ENCODE measurements at places on chromosomes 5 and 9.

DNA sequence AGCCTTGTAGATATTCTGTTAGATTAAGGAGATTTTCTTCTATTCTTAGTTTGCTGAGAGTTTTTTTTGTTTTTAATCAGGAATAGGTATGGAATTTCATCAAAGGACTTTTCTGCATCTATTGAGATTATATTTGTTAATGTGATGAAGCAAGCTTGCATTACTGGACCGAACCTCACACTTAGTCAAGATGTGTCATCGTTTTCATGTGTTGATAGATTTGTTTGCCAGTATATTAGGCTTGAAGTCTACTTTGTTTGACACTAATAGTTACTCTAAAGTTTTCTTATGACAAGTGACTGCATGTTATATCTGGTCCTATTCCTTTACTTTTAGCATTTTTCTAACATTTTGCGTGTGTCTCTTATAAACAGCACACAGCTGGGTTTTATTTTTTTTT is 12.4 kb upstream of the HACD4 start:
- DNase-seq: no peak

DNA sequence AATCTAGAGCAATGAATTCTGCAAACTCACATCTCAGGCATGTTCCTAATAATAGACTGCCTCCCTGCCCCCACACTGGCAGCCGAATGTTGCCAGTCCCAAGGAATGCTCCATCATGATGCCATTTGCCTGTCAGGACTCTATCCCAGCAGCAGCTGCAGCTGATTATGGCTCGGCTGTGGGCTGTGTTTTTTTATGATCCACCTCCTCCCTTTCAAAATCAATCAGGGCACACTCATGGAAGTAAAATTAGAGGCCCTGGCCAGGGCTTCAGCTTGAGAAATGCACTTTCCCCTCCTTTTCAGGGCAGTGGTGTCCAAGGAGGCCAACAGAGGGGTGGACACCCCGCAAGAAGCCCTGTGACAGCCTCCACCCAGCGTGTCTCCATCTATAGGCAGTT is 176.7 kb upstream of the S1PR3 start:
- DNase-seq: no peak

DNA sequence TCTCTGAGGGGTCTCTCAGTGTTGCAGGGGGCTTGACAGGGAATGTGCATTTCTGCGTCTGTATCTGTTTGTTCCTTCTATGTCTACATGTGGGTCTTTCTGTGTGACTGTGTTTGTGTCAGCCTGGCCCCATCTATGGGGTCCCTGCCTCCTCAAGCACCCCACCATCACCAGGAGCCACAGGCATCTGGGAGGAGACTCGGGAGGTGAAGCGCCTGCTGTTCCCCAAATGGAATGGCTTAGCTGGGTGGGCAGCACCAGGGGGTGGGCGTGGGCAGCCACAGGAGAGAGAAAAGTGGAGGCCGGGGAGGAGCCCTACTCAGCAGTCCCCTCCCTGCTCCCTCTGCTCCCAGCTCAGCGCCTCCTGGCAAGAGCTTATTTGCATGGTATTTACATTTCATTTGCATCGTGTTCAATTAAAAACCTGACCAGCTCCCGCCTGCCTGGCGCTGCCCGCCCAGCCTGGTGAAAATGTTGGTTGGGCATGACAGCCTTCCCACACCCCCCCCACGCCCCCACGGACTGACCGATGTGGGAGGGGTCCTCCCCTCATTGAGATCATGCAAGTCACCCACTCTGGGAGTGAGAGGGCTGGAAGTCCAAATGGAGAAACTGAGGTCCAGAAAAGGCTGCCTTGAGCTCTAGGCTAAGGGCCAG is 50.5 kb downstream of the CXXC5 start:
- peak; percentile 76 for DNase-seq

DNA sequence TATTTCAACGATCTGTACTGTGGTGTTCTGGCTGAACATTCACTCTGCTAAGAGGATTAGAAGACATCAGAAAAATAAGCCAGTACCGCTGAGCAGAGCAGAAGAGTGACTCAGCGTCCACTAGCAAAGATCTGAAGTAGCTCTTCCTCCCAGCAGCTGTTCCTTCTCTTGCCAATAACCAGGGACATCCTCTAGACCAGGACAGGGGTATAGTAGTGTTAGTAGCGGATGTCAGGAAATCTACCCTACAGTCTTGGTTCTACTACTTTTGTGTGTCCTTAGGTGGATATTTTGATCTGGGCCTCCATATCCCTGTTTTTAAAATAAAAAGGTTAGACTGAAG is 103.6 kb downstream of the TSSK1B start:
- DNase-seq: no peak

- no peak for DNase-seq
These were observed 565.6 kb downstream of the PRR16 start for GRCh38 chr5:121029536-121030245.

DNA sequence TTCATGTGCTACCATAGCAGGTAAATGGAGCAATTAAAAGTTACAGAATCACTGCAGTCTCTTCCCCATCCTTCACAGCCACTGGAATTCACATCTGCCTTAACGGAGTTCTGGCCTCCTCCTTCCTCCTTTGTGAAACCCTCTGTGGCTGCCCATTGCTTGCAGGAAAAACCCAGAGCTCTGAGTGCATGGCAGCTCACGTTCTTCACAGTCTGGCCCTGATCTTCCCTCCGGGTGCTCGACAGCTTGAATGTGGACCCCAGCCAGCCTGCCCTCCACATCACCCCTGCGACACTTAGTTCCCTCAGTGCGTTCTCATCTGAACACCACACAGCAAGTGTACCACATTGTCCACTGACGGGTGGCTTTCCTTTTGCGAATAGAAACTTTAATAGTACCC is 63.2 kb upstream of the RUFY1 start:
- DNase-seq: no peak
